ENCODE measurements at places on chromosomes 1 and 21.

DNA sequence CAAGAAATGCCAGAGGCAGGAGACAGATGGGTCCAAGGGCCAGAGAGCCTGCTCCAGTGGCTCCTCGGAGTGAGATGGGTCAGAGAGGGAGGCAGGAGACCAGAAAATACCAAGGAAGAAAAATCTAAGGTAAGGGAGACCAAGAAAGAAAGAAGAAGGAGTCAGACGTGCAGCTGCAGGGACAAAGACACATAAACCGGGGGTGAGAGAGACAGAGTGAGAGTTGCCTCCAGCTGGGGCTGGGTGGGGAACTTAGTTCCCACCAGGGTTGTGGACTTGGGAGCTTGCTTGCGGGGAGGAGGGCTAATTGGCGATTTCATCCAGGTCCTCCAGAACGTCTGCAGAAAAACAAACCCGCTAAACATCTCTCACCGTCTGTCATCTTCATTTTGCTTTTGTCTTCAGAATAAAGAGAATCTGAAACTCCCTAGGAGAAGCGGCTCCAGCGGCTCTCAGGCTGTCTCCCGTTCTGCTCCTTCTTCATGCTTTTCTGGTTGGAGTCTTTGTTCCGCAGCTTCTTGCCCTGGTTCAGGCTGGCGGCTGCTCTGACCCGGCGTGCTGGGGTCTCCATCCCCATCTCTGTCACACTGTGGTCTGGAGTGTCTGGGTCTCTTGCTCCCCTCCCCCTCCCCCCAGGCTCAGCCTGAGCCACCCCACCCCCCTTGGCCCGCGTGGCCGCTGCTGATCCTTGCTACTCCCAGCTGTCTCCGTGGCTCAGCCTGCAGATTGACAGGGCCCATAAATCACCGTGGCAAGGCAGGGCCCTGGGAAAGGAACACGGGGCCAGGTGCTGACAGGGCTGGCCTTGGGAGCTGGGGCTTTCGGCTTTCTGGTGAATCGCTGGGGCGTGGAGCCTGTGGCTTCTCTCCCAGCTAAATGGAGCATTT lies 66.6 kb downstream of the UBIAD1 start:
- DNase-seq = peak; percentile 70

DNA sequence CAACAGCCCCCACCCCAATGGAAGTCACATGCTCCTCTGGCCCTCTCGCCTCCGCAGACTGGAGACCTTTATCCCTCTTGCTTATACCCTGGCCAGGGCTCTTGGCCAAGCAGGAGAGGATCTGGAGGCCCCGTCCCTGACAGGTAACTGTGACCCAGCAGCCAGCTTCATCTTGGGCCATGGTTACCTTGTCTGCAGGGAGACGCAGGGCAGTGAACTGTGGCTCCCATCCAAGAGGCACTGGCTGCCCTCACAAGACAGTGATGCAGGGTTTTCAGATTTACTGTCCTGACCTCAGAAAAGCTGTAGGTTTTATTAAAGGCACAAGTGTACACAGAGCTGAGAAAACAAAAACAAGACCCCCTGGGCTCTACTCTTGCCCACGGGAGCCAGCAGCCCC lies 96.7 kb upstream of the KLHDC7A start:
- no peak for DNase-seq

GRCh38 chr1:207088161-207088560 lies 499 bp upstream of the C4BPB start:
- no peak for DNase-seq

DNA sequence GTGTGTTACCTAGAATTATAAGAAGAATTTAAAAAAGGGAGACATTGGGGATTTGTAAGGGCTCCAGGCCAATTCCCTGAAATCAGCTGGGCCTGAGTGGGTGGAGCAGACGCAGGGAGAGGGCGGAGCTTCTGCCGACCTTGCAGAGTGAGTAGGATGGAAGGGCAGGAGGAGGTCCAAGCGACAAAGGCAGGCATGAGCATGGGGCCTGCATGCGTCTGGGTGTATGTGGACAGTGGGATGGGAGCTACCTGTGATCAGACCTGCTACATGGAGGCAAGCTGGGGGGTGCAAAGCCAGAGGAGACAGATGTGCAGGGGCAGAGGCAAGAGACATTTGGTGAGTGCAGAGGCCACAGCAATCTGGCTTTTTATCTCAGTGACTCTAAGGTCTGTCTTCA lies 105.3 kb upstream of the OLIG2 start:
- DNase-seq = no peak

DNA sequence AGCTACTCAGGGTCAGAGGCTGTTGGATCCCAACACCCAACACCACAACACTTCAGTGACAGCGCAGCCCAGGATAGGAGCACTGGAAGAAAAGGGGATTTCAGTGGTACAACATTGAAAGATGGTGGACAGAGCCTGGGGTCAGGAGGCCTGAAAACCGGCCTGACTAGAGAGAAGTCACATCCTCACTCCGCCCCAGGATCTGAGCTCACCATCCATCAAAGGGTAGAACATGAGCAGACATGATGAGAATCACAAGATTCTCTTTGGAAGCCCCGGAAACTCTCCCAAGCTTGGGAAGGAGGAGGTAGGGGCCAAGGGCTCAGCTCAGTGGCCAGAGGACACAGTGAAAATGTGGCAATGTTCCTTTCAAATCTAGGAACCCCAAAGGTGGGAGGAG lies 271.3 kb downstream of the NPHP4 start:
- DNase-seq = no peak

- peak; percentile 15 for DNase-seq
Observed at GRCh38 chr1:29332204-29332603, 95.9 kb downstream of the PTPRU start.

DNA sequence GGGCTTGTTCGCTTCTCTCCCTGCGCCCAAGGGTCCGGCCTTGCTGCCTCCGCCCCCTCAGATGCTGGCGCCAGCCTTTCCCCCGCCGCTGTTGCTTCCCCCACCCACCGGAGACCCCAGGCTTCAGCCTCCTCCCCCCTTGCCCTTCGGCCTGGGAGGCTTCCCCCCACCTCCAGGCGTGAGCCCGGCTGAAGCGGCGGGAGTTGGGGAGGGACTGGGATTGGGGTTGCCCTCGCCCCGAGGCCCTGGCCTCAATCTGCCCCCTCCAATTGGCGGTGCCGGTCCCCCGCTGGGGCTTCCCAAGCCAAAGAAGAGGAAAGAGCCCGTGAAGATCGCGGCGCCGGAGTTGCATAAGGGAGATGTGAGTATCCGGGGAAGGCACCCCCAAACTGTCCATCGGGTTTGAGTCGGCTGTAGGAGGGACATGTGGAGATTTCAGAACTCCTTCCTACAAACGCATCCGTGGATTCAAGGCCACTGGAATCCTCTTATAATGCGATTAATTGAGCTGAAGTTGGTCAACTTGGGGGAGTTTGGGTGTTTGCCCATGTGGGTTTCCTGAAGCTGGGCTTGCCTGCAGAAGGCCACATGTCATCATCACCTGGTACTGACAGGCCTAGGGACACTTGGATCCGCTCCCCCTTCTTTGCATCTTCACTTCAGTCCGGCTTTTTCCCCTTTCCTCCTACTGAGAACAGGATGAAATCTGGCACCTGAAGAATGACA lies 707 bp downstream of the PRCC start:
- DNase-seq = no peak

DNA sequence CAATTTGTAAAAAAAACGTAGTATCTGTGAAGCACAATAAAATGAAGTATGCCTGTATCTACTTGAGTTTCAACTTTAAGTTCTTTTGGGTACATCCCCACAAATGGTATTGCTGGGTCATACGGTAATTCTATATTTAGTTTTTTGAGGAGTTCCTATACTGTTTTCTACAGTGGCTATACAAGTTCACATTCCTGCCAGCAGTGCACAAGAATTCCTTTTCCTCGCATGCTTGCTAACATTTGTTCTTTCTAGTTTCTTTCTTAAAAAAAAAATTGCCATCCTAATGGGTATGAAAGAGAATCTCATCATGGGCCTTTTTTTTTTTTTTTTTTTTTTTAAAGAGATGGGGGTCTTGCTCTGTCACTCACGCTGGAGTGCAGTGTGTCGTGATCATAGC lies 41.9 kb downstream of the UCK2 start:
- DNase-seq = no peak

- DNase-seq = no peak
Observed at GRCh38 chr1:91651243-91651642, 150.6 kb downstream of the CDC7 start.

GRCh38 chr21:38380481-38381137 lies 117.7 kb downstream of the ERG start:
- DNase-seq = no peak

DNA sequence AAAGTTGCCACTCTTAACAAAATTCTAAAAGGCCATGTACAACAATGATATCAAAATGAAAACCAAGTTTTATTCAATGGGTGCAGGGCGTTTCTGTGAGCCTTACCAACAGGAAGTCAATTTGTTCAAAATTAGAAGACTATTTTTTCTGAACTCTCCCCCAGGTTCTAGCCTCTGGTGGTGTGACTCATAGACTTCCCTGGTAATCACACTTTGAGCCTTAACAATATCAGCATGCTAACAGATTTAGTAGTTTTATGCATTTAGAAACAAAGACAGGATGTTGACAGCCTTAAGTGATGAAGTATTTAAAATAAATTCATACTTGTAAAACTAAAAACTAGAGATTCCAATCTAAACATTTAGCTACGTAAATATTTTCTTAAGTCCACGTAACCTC lies 88.4 kb downstream of the LRRC8C start:
- DNase-seq = no peak

DNA sequence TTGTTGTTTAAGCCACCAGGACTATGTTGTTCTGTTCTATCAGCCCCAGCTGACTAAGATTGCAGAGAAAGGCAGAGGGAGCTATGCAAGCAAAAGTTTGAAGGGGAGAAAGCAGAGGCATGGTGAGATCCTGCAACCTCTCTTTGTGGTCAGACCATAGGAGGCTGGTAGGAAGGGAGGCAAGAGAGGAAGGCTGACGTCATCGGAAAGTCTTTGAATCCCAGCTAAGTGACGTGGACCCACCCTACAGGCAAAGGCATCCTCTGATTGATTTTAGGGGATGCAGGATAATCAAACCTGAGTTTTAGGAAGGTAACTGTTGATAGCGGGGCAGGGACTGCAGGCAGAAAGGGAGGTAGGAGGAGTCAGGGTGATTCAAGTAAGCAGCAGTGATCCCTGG lies 23.3 kb upstream of the TNNI1 start:
- no peak for DNase-seq

- DNase-seq = no peak
Observed at GRCh38 chr1:233972563-233972950, 68.1 kb downstream of the SLC35F3 start.

DNA sequence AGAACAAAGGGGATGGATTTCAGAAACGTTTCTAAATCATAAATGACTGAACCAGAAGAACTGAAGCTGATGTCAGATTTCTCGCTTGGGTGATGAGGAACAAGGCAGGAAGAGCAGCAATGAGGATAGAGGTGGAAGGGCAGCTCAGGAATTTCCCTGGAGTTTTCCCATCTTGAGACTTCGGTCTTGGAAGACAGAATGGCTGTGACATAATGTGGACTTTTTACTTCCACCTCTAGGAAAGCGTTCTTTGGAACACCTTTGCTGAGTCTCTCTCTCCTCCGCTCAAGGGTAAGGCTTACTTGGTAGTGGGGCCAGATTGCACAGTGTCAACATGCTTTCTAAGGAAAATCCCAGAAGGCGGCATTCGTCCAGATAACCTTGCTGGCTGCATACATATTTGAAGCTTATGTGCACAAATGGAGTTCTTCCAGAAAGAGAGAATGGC lies 36.6 kb downstream of the DEGS1 start:
- DNase-seq = peak; percentile 88

GRCh38 chr21:34987501-34988072 lies 61.5 kb downstream of the RUNX1 start:
- no peak for DNase-seq

DNA sequence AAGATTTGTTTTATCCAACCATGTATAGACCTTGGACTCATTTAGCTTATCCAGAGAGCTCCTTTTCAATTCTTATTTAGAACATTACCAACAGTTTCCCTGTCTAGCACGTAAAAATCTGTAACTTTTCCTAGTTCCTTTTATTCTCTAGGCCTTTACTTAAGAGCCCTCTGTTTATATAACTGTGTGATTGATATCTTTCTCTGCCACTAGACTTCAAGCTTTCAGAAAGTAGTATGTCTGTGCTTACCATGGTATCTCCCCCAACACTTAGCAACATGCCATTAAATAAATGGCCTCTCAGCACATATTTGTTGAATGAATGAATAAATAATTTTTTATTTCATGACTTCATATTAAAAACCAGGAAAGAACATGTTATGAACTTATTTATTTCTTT lies 209.4 kb downstream of the PTPRC start:
- DNase-seq = no peak

- DNase-seq = no peak
Observed at GRCh38 chr1:20154301-20154831, 15.2 kb downstream of the PLA2G2F start.

DNA sequence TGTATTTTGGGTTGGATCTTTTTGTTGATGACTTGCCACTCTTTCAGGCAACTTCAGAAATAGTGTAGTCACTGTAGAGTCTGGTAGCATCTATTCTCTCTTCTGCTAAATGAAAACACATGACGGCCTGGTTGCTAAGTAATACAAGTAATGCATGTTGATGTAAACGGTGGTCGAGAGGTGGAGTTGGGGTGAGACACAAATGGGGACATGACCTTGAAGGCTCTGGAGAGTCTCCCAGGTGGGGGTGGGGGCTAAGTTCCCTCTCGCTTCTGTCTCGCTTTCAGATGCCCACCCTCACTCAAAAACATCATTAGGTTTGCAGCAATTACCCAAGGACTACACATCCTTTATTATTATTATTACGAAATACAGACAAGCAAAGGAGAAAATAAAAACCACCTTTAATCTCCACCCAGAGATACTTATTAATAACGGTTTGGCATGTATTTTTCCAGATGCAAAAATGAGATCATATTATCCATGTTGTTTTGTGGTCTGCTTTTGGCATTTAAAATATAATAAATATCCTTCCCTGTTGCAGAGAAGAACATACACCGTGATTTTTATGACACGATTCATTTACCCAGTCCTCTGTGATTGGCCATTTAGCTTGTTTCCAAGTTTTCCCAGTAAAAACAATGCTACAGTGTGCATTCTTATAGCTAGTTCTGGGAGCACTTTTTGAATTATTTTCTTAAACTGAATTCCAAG lies 138.1 kb downstream of the MIS18A start:
- no peak for DNase-seq

DNA sequence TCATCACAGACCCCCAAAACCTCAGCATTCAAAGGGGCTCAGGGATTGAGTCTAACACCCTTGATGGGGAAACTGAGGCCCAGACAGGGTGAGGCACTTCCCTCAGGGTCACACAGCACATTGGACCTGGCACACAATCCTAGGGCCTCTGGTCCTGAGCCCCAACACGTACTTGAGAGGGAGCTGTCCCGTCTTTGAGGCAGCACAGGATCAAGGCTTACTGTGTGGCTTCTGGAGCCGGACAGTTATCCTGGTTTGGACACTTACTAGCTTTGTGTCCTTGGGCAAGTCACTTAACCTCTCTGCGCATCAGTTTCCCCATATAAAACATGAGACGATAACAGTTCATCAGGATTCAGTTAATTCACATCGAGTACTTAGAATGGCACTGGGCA lies 26.5 kb downstream of the RUNX3 start:
- DNase-seq = no peak

GRCh38 chr1:55530749-55531478 lies 315.8 kb upstream of the USP24 start:
- DNase-seq = peak; percentile 47

All from large intestine (tissue), 12 donors.